Stimulated activated CD4-positive, alpha-beta T cell treated with anti-CD3 and anti-CD28 coated beads, Interleukin-2, amount 100 ng/mL, for 4 hours (primary cell): ENCODE measurements at places on chromosomes 5 and 9.

- no peak for DNase-seq
Observed at GRCh38 chr9:133436681-133437080, 14.5 kb downstream of the ADAMTS13 start.

DNA sequence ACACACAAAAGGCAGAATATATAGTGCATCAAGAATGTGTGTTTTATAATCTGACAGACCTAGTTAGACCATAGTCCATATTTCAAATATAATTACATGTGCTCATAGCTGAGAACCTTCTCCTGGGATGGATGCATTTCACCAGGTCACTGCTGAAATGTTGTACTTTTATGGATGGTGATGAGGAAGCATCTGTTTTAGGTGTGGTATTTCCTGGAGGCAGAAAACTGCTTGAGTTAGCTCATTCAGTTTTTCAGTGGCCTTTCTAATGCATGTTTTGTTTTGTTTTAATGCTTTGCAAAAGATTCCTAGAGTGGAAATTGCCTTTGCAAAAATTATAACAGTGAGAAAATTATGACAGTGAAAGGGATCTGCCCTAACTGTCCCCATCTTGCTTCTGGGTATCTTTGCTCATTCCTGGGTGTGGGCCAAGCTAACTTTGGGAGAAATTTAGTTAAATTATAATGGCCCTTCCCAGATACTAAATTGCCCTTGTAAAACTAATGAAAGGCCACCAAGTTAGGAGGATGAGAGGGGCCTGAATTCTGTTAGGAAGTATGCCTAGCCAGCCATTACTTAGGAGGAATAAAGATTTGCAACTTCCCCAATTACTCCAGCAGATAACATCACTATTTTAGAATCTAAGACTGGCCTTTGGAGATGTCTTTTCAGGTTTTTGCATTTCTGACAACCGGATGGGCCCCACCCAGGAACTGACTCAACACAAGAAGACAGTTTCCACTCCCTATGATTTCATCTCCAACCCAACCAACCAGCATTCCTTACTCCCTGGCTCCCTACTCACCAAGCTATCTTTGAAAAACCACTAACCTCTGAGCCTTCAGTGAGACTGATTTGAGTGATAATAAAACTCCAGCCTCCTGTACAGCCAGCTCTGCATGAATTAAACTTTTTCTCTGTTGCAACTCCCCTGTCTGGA is 7.0 kb upstream of the IL12B start:
- DNase-seq, result no peak

DNA sequence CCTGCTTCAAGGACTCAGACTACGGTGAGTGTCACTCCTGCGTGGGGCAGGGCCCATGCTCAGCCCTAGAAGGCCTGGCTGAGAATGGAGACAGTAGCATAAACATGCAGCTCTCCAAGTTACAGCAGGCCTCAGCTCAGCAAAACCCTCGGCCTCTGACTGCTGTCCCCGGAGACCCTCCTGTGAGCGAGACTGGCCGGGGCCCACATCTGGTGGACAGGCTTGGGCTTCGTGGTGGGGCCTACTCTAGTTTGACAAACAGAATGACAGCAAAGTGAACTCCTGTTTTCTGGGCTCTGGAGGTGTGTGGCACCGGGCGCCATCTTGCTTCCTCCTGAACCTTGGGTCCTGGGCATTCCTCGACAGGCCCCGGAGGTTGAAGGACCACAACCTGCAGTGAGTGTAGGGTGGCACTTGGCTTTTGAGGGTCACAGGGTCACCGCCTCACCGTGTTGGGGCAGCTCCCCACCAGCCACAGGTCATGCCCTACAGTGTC is 97.5 kb downstream of the PHF2 start:
- no peak for DNase-seq

GRCh38 chr9:37540634-37541033 is 35.5 kb downstream of the FBXO10 start:
- no peak for DNase-seq

DNA sequence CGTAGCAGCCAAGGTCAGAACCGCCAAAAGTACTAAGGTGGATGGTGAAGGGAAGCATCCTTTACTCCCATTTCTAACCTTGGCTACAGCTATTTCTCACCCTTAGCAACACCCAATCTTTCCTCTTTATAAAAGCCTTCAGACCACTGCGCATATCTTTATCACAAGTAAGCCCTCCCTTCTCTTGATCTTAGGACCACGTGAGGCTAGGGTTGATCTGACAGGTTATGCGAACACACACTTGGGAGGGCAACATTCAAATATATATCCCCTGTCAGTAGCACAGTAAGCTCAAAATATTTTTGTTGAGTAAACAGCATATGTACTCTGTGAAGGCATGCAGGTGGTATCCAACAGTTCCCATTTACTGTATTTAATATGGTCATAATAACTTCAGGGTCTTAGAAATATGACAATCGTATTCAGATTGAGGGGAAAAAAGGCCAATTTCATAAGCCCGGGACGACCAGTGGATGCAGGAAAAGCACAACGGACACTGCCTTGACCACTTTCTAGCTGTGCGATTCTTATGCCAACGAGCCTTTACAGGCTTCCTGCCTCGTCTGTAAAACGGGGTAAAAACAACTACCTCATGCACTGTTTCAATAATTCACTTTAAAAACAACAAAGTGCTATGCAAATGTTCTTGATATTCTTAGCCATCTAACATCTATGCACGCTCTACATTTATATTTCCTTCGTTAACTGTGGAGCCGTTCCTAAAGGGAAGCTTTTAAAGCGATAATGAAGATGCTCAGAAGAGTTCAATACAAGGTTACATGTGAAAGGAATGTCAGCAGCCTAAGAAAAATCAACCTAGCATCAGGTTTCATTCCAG is 1.3 kb downstream of the ARSB start:
- no peak for DNase-seq

DNA sequence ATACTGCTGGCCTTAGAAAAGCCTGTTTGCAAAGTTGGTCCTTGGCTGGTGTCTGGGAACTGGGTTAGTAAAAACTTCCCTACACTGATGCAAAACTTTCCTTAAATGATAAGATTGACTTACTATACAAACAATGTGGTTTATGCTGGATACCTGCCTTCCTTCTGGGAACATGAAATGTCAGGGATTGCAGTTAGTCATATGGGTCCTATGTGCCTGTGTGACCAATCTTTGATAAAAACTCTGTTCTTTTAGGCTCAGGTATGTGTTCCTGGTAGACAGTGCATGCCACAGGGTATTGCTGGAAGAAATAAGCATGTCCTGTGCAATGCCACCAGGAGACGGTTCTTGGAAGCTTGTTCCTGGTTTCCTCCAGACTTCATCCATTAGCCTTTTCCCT is 173.3 kb downstream of the RMI1 start:
- DNase-seq, result no peak

- DNase-seq, result no peak
Observed at GRCh38 chr5:158483281-158483860, 616.3 kb downstream of the EBF1 start.

DNA sequence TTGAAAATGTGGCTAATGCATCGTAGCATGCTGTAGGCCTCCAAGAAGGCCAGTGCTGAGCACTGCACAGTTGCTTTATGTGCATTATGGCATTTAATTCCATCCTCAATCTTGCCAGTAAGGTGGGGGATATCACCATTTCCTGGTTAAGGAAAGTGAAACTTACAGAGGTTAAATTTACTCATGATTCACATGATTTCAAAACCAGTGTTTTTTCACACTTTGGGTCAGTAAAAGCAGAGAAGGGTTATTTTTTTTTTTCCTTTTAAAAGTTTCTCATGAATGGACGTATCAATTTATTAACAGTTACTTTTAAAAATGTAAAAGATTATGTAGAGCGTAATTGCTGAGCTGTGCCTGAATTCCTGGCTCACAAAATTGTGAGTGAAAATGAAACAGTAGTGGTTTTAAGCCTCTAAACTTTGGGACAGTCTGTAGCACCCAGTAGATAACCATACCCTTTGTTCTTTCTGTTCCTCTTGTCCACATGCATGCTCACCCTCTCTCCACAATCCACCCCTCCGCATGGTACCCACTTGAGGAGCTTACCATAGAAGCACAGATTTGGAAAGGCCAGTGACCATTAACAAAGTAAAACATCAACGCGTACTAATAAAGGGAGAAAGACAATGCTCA is 21.2 kb downstream of the MAST4 start:
- DNase-seq, result no peak

- no peak for DNase-seq
Observed at GRCh38 chr5:136193322-136193935, 467 bp upstream of the SMIM32 start.

DNA sequence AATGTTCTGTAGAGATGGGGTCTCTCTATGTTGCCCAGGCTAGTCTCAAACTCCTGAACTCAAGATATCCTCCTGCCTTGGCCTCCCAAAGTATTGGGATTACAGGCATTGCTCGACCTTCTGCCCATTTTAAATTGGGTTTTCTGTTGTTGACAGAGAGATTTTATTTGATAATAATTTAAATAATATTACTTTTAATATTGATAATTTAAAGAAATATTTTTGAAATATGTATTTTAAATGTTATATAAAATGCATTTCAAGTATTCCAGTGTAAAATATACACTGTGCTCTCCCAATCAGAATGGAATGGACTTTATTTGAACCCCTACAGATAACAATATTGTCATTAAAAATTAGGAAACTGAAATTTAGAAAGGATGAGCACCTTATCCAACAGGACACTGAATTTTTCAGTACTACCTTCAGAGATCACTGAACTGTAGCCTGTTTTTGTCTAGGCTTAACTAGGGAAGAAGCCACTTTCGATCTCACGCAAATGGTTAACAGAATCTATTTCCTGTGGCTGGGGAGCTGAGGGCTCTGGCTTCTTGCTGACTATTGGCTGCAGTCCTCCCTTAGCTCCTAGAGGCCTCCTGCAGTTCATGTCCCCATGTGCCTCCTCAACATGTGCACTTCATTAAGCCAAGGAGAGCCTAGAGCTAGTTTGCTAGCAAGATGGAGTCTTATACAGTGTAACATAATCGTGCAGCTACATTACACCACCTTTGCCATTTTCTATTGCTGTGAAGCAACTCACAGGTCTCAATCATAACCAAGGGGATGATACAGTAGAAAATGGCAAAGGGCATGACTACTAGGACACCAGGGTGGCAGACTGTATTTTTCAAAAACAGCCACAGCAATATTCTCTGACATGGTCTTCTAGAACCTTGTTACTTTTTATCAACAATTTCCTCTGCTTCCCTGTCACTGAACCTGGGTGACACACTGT is 150.0 kb downstream of the CDC42SE2 start:
- no peak for DNase-seq

GRCh38 chr5:139383275-139383992 is at the start of gene SLC23A1:
Gene SLC23A1 (minus strand): TSS chr5:139383297. CDS start chr5:139383253, 44 bp downstream.
- no peak for DNase-seq

- DNase-seq, result no peak
Observed at GRCh38 chr9:98811051-98811650, 3.7 kb downstream of the GALNT12 start.

DNA sequence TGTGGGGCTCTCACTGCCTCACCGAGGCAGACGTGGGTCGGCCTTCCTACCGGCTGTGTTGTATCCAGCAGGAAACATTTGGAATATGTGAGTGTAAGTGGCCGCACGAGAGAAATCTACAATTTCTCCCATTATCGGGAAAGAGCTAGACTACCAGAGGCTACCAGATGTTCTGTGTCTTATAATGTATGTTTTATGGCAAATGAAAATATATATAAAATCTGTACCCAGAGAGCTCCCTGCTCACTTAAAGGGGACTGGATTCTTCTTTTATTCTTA is 69.5 kb upstream of the PITX1 start:
- no peak for DNase-seq

DNA sequence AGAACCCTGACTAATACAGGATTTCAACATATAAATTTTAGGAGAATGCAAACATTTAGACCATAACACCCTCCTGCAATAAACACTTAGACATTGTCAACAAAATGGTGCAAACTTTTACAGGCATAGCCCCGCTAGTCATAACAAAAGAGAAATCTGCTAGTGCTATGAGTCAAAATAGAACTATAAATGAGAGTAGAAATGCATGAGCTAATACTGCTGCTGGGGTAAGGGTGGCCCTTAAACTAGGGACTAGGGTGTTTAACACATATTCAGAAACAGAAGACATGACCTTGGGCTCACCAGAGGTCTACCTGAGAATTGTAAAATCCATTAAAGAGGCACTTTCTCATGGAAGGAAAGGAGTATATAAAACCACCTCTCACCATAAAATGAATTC is 131.6 kb downstream of the TLR4 start:
- no peak for DNase-seq

GRCh38 chr5:130727830-130728229 is 437.2 kb downstream of the HINT1 start:
- no peak for DNase-seq

DNA sequence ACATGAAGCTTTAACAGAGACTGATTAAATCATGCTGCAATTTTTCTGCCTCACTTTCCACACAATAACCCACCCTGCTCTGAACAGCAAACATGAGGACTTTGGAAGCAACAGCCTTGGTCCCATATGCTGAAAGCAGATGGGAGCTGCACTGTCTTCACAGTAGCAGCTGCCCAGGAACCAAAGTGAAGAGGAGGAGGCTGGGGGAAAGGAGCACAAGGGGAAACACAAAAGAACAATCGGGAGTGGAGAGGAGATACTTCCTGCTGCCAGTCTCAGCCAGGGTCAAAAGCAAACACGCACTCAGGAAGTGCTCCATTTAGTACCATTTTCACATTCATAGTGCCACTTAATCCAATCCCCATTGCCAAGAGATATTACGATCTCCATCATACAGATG is 183.3 kb upstream of the PUM3 start:
- no peak for DNase-seq

- no peak for DNase-seq
Observed at GRCh38 chr9:8640761-8641160, 841.2 kb upstream of the DMAC1 start.

DNA sequence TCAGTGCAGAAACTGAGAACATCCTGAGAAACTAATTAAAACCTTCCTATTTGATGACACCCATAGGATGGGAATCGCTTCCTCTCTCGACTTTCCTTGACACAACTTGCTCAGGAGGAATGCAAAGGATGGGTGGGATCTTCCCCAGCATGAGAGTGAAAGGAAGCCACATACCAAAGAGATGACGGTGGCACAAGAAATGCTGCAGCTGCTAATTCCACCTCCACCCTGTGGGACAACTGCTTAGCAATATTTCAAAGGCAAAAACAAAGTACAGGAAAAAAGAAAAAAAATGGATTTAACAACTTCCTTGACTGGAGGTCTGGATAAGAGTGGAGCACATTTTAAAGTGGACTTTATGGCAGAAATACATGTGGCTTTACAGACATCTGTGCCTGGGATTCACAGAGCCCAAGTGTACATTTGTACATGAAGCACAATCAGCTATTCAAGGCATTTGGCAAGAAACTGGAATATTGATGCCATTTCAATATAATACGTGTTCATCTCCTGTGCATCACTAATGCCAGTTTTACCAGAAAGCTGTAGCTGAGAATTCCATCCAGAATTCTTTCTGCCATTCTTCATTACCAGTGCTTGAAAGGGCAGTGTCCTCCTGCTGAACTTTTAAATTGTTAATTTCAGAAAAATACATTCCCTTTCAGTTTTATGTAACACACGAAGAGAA is 359.2 kb upstream of the ACTBL2 start:
- DNase-seq, result no peak

GRCh38 chr9:101968392-101968791 is 229.9 kb upstream of the GRIN3A start:
- DNase-seq, result no peak

GRCh38 chr5:104325356-104325755 is 762.8 kb upstream of the NUDT12 start:
- no peak for DNase-seq

GRCh38 chr5:21783074-21783679 is 1070.0 kb downstream of the CDH12 start:
- DNase-seq, result no peak
